ENCODE measurements at places on chromosomes 1 and 21.
A peak's percentile ranks its signal among the peaks of the same experiment; 100 is the strongest.

DNA sequence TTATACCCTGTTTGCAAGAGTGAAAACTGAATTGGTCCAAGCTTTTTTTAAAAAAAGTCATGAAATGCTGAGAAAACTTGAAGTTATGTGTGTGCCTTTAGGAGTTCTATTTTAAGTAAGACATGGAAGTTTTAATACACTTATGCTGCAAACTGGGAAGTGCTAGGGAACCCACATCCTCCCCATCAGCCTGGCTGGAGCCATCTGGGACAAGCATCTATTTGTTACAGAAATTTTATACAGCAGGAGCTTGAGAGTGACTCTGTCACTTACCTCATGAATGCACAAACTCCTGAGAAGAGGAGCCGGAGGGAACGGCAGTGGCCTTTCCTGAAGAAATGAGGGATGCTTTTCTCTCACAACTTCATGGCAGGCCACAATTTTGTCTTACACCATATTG, 78.2 kb upstream of the SLC44A3 start:
- no peak for DNase-seq

GRCh38 chr1:210339500-210339899, 10.8 kb downstream of the HHAT start:
- DNase-seq: no peak

- no peak for DNase-seq
Measured at GRCh38 chr1:197041486-197042353, 25.3 kb downstream of the F13B start.

GRCh38 chr1:44029260-44029910, 1.9 kb downstream of the SLC6A9 start:
- DNase-seq: peak; percentile 24

GRCh38 chr1:155253797-155254196, 1.5 kb downstream of the ENTREP3 start:
- DNase-seq: no peak

GRCh38 chr1:51518586-51519047, 449 bp downstream of the EPS15 start:
- DNase-seq: no peak

DNA sequence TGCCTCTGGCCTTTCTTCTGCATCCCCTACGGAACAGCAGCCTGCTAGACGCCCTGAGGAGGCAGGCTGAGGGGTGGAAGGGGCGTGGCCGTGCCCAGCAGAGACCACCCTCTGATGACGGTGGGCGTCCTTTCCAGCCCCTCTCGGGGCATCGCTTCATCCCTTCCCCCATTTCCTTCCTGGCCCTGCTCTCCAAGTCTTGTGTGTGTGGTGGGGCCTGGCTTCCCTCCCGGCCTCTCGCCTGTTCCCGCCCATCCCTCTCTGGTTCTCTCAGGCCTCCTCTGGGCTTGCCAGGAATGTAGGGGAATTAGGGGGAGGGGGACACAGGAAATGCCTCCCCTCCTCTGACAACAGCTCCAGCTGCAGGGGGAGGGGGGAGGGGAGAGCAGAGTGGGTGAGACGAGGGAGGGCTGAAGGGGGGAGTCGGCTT, 51.1 kb downstream of the SKI start:
- DNase-seq: peak; percentile 69

- no peak for DNase-seq
Measured at GRCh38 chr1:232547938-232548484, 81.9 kb downstream of the SIPA1L2 start.

- no peak for DNase-seq
Measured at GRCh38 chr1:233675893-233676292, 62.0 kb downstream of the KCNK1 start.

GRCh38 chr1:223770621-223771315, 58.4 kb downstream of the CAPN2 start:
- no peak for DNase-seq

GRCh38 chr1:201149400-201149799, 4.9 kb downstream of the TMEM9 start:
- no peak for DNase-seq
